Activated T-helper 2 cell treated with anti-CD3 and anti-CD28 coated beads, Interferon-gamma antibody, Interleukin-2, Interleukin-4, amounts not matched to agents 10 μg/mL and 5 μg/mL and 100 μg/mL, durations not matched to agents 14 hours and 24 hours and 36 hours (primary cell): ENCODE measurements at places on chromosomes 7 and 10.

- no peak for DNase-seq
These were observed 106.2 kb downstream of the SAMD9 start for GRCh38 chr7:93011351-93012294.

GRCh38 chr10:116676633-116677032 is 55.9 kb downstream of the PNLIPRP2 start:
- DNase-seq: no peak

- no peak for DNase-seq
These were observed 40.2 kb downstream of the ASB13 start for GRCh38 chr10:5625992-5626777.

- DNase-seq: no peak
These were observed 106.2 kb downstream of the KAT6B start for GRCh38 chr10:74932648-74933047.

DNA sequence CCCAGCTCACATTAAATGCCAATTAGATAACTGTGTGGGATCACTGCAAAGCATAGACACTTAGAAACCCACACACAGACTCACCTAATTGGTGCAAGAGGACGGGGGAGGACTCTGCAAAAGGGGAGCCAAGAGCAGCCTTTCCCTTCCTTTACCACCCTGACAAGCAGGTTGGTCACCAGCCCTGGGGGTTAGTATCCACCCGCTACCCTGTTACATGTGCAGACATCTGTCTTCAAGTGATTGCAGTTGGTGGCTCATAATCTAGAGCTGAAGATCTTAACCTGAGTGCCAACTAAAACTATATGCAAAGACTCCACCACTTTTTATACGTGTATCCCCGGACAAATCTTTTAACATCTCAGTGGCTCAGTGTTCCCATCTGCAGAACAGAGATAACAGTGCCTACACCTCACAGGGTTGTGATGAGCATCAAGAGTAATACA is 56.9 kb downstream of the SORBS1 start:
- DNase-seq: no peak

DNA sequence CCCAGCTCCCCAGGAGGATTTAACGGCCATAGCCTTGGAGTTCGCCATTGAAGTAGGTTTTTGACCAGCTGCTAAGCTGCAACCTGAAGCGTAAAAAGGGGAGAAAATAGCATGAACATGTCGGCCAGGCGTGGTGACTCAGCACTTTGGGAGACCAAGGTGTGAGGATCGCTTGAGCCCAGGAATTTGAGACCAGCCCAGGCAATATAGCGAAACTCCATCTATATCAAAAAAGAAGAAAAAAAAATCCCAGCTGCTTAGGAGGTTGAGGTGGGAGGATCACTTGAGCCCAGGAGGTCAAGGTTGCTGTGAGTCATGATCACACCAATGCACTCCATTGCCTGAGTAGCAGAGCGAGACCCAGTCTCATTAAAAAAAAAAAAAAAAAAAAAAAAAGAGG is 32.2 kb upstream of the MCU start:
- DNase-seq: no peak

- DNase-seq: no peak
These were observed 147.3 kb upstream of the PLXNA4 start for GRCh38 chr7:132723506-132724081.

GRCh38 chr7:44386139-44386913 is 60.9 kb upstream of the CAMK2B start:
- DNase-seq: no peak

DNA sequence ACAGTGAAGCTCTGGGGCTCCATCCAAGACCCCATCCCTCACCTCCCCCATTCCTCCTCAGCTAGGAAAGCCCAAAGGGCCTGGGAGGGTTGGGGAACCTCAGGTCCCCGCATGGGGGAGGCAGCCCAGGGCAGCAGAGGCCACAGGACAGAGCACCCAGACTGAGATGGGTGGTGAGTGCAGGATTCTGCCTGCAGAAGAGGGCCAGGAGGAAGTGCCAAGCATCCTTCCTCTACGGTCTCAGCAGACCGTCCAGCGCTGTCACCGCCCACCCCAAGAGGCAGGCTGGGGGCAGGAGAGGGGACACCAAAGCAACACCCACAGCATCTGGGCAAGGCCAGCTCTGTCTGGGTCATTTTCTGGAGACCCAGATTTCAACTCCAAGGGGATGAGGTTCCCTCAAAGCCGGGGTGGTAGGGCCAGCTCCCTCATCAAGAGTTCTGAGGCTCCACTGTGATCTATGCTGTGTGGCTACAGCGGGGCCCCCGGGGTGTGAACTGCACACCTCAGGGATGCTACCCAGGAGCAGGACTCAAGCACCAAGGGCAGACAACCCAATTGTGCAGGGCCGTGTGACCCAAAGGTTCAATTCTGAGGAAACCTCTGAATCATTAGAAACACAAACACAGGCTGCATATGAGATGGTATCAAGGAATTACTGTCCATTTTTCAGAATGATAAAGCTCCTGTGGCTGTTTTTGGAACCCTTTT is 46.8 kb downstream of the CAMK2B start:
- no peak for DNase-seq
